Fibroblast of skin of left biceps (primary cell): ENCODE measurements at places on chromosomes 4 and X.
A peak's percentile ranks its signal among the peaks of the same experiment; 100 is the strongest.

DNA sequence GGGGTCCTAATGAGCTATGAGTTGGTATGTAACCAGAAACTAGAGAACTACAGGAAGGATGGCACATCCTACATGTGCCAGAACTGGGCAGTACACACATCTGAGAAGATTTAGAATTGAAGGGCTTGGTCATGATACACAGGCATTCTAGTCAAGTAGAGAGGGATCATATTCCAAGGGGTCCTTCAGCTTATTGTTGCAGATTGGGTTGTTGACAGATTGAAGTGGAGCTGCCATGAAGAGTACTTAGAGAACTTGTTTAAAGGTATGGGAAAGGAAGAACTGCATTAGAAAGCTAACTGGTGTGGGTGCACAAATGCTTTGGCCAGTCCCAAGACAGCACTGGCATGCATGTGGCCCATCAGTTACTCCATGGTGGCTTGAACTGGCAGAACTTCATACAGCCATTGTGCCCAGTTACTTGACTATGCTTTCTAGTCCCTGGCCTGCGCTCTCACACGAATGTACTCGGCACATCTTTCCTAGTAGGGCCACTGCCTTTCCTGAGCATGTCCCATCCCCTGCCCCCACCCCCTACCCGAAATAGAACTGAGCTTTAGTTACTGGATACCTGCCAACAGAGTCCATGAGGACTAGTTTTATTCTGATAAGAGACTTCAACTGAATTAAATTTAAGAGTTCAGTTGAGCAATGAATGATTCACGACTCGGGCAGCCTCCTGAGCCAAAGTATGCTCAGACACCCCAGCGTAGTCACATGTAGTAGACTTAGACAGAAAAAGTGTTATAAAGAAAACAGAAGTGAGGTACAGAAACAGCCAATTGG, 64.0 kb downstream of the CCNG2 start:
- DNase-seq = peak; percentile 22

GRCh38 chrX:123673813-123674212, 59.0 kb downstream of the THOC2 start:
- DNase-seq = no peak

- no peak for DNase-seq
These were observed 24.6 kb upstream of the SORCS2 start for GRCh38 chr4:7167706-7168105.

GRCh38 chr4:151610229-151610628, 150.6 kb downstream of the GATB start:
- no peak for DNase-seq
